GM23248 (cell line): ENCODE measurements at places on chromosomes 3 and 15. TPM values are rescaled to one million over a fixed set of nuclear protein-coding genes. Genes with fewer than 3 reads are reported as not detected.

DNA sequence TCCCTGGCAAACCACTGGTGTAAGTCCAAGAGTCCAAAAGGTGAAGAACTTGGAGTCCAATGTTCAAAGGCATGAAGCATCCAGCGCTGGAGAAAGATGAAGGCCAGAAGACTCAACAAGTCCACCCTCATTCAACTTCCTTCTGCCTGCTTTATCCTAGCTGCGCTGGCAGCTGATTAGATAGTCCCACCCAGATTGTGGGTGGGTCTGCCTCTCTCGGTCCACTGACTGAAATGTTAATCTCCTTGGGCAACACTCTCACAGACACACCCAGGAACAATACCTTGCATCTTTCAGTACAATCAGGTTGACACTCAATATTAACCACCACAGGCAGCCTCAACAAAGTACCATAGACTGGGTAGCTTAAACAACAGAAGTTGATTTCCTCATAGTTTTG lies 245.9 kb upstream of the IGF1R start:
- H3K4me3 ChIP-seq = no peak overlapping the region
- H3K27me3 ChIP-seq = no peaks in the 10 kb centered on the region
- H3K36me3 ChIP-seq = no peaks in the 10 kb centered on the region
- DNase-seq = no peak

LINGO1 gene
- total RNA-seq = not detected in 2 replicates

- peaks cover 26% of the 10 kb centered on the region for H3K4me1 ChIP-seq
- no peaks in the 10 kb centered on the region for H3K36me3 ChIP-seq
- no peak for DNase-seq
- H3K4me3 ChIP-seq = no peak overlapping the region
- no peak overlapping the region for H3K27ac ChIP-seq
These were observed 138.5 kb upstream of the STRIT1 start for GRCh38 chr3:155431856-155432570.

DNA sequence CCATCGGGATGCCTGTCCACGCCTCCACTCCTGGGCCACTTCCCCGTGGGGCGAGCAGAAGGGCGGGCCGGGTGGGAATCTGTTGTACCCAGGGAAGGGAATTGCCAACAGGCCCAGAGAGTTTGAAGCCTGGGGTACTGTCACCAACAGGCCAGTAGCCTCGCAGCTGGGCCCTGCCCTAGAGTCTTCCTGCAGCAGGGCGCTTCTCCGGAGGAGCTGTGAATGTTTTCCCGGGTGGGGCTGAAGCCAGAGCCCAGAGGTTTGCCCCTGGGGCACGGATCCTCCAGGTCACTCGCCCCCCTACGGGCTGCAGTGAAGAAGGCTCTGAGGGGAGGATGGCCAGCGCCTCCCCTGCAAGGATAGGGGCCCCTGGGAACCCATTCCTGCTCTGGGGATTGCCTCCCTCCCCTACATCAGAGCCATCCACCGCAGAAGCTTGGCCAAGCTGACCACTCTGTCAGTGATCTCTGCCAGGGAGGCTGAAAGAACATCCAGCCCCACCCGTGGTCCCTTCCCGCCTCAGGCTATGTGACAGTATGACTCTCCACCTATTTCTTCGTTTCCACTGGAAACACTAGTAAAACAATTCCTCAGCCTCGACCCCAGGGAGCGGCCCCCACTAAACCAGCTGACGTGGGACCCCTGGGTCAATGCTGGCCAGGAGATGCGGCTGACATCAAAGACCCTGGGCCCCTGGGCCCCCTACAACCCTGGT lies 16.8 kb downstream of the CIDEC start:
- DNase-seq = no peak
- H3K36me3 ChIP-seq = no peaks in the 10 kb centered on the region
- 0 out of 2 replicates have a peak overlapping the region, but pooled peaks have one; percentile 45 for H3K4me3 ChIP-seq
- H3K27me3 ChIP-seq = no peaks in the 10 kb centered on the region
- no peak overlapping the region for H3K27ac ChIP-seq

DNA sequence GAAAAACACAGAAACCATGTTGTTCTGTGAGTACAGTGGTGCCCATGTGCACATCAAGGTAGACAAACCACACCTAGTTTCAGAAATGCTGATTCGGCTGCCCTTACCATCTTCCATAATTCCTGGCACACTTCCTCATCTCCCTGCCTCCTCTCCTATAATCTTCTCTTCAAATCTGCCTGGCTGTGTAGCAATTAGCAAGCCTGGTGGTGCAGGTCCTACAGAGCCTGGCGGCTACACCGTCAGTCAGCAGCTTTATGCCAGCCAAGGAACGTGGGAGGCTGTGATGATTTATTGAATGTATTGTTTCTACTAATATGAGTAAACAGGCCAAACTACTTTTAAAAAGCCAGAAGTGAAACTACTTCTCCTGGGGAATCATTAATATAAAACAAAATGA lies 106.8 kb downstream of the SEMA6D start:
- H3K36me3 ChIP-seq = no peaks in the 10 kb centered on the region
- H3K27ac ChIP-seq = no peak overlapping the region
- no peaks in the 10 kb centered on the region; the same call in 1 of the 2 replicates for H3K27me3 ChIP-seq
- H3K4me1 ChIP-seq = no peaks in the 10 kb centered on the region
- DNase-seq = no peak
- no peak overlapping the region for H3K4me3 ChIP-seq

DNA sequence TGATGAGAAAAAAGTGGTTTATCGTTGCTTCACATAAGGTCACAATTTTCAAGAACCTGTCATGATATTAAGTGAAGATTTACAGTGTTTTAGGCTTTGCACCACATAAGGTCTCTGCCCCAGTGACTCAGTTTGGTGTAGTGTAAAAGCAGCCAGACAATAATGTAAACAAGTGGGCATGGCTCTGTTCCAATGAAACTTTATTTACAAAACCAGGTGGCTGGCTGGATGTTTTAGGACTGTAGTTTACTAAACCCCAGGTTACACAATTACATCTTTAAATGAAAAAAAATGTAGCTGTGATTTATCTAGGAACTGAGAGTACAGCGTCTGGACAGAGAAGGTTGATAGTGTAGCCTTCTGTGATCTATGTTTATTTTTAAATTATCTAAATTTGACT lies 9.7 kb upstream of the FBXL22 start:
- no peak overlapping the region for H3K4me3 ChIP-seq
- H3K4me1 ChIP-seq = peaks cover 18% of the 10 kb centered on the region
- H3K36me3 ChIP-seq = peaks cover 38% of the 10 kb centered on the region

CCRL2 gene
- not detected in 2 replicates for total RNA-seq

GRCh38 chr15:78726870-78727551 lies 84.3 kb downstream of the ADAMTS7 start:
- peak; percentile 21 for DNase-seq
- H3K4me1 ChIP-seq = no peaks in the 10 kb centered on the region
- H3K4me3 ChIP-seq = no peak overlapping the region
- H3K36me3 ChIP-seq = no peaks in the 10 kb centered on the region
- H3K27me3 ChIP-seq = no peaks in the 10 kb centered on the region; the same call in none of the 2 replicates
- no peak overlapping the region for H3K27ac ChIP-seq
